ENCODE measurements at places on chromosomes 1 and 21.
A peak's percentile ranks its signal among the peaks of the same experiment; 100 is the strongest.

DNA sequence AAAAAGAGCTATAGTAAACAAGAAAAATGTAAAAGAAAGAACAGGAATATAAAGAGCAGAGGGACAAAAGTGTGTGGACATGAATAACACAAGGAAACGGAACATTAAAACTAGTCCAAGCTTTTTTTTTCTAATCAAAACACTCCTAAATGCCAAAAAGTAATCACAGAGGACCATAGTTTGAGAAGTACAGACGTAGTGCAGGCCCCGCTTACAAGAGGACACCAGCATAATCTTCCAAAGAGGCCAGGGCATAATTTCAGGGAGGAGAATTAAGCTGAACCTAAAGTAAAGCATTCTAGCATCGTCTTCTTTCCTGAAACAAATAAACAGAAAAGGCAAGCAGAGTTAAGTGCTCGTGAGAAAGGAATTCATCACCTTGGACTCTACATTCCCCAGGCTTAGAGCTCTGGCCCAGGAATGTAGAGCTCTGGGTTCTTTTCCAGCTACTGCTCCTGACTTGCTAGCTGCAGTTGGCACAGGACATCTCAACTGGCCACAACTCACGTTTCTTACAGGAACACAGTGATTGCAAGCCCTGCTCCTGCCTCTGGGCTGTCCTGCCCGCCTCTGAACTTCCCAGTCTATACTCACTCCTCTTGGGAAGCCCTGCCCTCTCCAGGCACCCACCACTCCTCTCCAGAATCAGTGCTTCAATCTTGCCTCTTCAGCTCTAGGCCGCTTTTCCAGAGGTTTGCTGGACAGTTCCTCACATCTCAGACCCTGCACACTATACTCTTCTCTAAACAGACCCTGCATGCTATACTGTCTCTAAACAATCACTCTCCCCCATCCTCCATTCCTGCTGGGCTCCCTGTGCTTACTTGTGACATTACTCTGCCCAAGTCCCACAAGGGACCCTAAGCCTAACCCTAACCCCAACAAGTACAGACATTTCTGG, 9.8 kb downstream of the RGS8 start:
- no peak for DNase-seq

DNA sequence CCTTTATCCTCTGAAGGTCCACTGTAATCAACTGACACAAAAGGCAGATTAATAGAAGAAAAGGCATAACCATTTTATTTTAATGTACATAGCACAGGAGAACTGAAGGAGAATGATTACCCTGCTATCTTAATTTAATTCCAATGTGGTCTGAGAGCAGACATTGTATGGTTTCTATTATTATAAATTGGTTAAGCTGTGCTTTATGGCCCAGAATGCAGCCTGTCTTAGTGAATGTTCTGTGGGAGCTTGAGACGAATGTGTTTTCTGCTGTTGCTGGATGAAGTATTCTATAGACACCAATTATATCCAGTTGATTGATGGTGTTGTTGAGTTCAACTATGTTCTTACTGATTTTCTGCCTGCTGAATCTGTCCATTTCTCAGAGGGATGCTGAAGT, 25.0 kb upstream of the SLC2A1 start:
- no peak for DNase-seq

DNA sequence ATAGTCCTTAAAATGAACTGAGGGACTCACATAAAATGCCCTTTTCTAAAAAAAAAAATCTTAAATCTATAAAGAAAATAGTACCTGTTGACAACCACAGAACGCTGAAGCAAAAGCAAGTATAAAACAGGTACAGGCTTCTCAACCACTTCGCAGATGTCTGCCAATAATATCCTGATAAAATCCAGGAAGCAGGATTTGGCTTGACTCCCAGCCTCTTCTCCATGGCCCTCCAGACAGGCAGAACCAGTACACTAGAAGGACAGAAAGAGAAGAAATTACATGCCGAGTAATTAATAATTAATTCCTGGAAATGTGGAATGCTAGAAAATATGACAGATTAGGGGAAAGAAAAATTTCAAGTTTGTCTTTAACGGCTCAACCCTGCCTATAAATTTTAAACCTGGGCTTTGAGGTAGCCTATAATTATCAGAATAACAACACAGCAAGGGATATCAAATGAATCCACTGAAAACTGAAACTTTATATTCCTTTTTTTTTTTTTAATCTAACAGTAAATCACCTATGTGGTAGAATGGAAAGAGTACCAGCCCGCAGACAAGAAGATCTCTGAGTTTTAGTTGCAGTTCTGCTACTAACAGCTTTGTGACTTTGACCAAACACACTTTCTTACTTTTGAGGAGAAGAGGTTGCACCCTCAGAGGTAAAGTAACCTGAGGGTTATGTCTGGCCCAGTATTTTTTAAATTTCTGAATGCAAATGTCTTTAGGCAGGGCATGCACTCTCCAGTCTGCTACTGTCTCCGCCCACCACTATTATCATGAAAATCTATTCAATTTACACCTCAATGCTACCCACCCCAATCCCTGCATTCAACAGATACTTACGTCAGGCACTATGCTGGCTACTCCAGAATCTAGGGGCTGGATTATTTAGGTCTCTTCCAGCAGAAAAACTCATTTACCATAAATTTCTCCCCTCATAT, 2.7 kb downstream of the KIAA0319L start:
- no peak for DNase-seq

DNA sequence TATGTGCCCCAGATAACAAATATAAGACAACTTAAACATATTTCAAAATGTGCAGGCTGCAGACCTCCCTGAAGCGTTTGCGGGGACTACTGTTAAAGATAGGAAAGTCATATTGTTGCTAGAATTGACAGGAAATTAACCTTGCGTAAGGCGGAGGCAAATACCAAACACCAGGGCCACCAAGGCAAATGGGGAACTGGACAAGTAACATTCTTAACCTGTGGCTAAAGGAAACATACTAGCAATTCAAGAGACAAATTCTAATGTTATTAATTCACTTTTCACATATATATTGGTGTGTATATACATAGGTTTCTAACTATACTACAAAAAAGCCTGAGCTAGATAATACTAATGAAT, 6.8 kb downstream of the HAPLN2 start:
- no peak for DNase-seq

DNA sequence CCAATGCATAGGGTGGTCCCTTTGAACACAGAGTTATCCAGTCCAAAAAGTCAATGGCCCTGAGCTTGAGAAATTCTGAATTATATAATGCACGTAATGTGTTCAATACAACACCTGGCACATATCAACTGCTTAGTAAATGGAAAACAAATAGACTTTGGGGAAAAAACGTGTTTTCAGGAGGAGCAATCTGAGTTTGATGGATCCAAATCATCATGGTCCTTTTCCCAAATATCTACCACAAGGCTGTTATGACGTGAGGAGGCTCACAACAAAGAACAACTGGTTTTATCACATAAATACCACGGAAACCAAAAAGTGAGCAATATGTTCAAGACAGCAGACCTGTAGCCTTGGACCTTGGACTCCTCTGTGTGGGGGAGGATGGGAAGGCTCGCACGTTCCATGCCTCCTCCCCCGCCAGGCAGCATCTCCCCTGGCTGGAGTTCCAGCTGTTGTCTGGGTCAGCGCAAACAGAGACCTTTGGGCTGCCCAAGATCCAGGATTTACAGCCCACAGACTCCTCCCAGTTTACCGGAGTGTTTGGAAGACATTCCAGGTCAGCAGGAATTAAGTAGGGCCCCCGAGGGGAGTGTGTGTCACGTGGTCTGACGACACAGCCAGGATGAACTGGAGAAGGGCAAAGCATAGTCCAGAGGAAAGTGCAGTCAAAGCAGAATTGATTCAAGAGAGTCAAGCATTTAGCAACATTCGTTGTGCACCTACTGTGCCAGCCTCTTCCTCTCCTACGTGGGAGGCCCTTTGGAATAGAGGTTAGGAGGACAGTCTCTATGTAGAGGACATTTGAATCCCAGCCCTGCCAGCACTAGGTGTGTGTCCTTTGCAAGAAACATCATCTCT, 32.2 kb upstream of the MED18 start:
- DNase-seq, result peak; percentile 85

- DNase-seq, result no peak
These were observed 18.3 kb downstream of the IL6R start for GRCh38 chr1:154423304-154423987.

DNA sequence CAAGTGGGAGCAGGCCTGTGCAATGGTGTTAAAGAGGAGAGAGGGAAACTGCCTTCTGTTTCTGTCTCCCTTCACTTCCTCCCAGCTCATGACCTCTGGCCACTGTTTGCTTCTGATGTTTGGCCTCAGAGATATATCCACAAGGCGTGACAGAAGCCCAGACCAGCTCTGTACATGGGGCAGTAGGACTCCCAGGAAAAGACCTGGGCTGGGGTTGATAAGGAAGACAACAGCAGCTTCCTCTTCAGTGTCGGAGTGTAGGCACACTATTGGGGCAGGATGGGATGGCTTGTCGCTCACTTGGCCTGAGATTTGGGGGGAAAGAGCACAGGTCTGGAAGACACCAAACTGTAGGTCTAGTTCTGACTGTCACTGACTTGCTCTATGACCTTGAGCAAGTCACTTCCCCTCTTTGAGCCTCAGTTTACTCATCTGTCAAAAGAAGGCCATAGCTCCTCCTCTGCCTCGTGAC, 67.8 kb upstream of the KLHDC7A start:
- DNase-seq, result no peak

- peak; percentile 33 for DNase-seq
These were observed 68.4 kb upstream of the EDEM3 start for GRCh38 chr1:184823080-184823479.

- no peak for DNase-seq
These were observed 28.8 kb downstream of the KRTAP21-3 start for GRCh38 chr21:30689822-30690221.
